ENCODE measurements at places on chromosomes 1 and 21. TPM values are rescaled to one million over a fixed set of nuclear protein-coding genes. Genes with fewer than 3 reads are reported as not detected.

Gene GPR3
- total RNA-seq, result 4.4 TPM

Gene BRINP3
- 6.8 TPM for total RNA-seq

Gene RPS6KA1
- total RNA-seq, result 6.9 TPM

Gene ABCA4
- not detected for total RNA-seq

Gene CNR2
- total RNA-seq, result not detected
